NCI-H524 treated with DMSO at 0.1 percent for 48 hours (cell line): ENCODE measurements at places on chromosomes 16 and 17.
A peak's percentile ranks its signal among the peaks of the same experiment; 100 is the strongest.

- peak; percentile 57 for DNase-seq
Measured at GRCh38 chr17:75457047-75457654, 716 bp downstream of the TMEM94 start.

DNA sequence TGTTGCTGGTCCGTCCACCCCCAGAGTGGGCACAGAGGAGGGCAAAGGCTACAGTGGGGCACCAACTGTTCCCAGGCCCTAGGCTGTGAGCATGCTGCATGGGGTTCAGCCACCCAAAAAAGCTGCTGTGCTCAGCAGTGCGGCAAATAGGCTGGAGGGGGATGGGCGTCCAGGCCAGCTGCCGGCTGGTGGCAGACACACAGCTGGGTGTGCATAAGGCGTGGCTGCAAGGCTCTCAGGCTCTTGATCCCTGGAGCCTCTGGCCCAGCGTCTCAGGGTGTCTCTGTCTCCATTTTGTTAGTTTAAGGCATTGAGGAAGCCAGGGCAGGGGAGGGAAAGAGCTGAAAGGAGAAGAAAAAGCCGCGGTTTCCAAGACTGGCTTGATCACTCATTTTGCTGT, 8.8 kb downstream of the RPL19 start:
- DNase-seq = peak; percentile 28

- DNase-seq = no peak
Measured at GRCh38 chr16:675884-676564, 553 bp downstream of the RHBDL1 start.

DNA sequence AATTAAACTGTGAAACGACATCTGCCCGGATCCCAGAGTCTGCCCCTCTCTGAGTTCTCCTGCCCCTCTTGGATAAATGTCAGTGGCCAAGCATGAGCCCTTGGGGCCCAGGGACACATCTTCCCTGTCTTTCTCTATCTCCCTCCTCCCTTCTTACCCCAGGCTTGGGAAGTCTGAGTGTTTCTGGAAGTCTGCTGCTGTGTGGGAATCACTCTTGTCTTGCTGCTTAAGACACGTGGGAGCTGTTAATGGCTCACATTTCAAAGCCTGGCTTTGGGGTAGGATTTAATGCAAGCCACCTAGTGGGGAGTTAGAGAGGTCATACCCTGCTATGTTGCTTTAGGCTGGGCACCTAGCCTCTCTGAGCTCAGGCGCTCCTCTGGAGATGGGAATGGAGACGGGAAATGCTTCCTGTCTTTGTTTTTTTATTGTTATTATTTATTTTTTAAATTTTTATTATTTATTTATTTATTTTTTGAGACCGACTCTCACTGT, 218.5 kb upstream of the CIBAR2 start:
- peak; percentile 90 for DNase-seq

- no peak for DNase-seq
Measured at GRCh38 chr17:66300956-66301355, 1.5 kb upstream of the PRKCA start.

DNA sequence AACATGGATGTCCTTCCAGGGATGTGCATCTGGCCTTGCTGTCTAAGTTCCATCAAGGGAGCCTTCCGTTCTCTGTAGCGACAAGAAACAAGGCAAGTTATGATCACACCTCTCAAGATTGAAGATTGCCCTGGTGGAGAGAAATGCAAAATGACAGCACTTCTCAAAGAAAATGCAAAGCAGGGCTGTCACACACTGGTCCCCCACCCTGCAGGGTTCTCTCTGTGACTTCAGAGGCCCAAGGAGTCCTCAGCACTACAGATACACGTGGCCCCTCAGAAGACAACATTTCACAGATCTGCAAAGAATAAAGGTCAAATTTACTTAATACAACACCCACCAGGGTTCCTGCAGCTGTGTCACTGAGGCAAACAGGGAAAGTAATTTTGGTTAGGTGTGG, 60.7 kb upstream of the TEX2 start:
- DNase-seq = no peak

DNA sequence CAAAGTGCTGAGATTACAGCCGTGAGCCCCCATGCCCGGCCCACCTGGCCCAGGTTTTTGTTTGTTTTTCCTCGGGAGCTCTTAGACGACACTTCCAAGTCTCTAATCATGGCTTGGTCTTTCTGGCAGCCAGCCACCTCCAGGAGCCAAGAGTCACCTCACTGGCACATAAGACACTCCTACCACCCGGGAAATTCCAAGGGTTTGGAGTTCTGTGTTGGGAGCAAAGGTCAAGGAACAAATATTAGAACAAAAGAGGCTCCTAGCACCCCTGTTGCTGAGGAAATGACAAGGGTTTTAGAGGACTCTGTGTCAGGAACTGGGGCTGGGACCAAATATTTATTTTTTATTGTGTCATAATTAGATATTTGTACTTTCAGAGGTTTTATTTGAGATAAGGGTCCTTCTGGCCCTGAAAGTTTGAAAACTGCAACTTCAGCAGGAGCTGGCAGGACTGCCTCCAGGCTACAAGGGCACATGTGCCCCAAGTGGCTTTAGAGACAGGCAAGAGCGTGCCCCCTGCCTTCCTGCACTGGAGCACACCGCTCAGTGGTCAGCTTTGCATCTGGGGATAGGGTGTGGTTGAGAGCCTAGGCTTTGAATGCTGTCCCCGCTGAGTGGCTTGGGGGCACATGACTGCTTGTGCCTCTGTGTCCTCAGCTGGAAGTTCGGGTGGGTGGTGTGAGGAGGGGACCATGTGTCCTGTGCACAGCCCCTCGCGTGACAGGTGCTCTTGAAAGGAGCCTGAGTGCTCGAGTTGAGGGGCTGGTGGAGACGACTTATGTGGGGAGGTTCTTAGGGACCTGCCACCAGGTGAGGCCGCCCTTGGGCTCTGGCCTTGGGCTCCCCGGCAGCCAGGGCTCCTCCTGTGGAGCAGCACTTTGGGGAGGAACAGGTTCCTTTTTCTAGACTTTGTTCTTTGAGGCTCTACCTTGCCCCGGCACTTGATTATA, 29.7 kb downstream of the MGRN1 start:
- DNase-seq = no peak

- DNase-seq = no peak
Measured at GRCh38 chr16:56197192-56197992, 6.1 kb downstream of the GNAO1 start.

- DNase-seq = no peak
Measured at GRCh38 chr17:31544186-31544585, 152.7 kb downstream of the RAB11FIP4 start.

- no peak for DNase-seq
Measured at GRCh38 chr17:58667934-58668597, 23.8 kb downstream of the TEX14 start.

GRCh38 chr17:77341069-77341541, 200.3 kb downstream of the SEC14L1 start:
- DNase-seq = no peak

DNA sequence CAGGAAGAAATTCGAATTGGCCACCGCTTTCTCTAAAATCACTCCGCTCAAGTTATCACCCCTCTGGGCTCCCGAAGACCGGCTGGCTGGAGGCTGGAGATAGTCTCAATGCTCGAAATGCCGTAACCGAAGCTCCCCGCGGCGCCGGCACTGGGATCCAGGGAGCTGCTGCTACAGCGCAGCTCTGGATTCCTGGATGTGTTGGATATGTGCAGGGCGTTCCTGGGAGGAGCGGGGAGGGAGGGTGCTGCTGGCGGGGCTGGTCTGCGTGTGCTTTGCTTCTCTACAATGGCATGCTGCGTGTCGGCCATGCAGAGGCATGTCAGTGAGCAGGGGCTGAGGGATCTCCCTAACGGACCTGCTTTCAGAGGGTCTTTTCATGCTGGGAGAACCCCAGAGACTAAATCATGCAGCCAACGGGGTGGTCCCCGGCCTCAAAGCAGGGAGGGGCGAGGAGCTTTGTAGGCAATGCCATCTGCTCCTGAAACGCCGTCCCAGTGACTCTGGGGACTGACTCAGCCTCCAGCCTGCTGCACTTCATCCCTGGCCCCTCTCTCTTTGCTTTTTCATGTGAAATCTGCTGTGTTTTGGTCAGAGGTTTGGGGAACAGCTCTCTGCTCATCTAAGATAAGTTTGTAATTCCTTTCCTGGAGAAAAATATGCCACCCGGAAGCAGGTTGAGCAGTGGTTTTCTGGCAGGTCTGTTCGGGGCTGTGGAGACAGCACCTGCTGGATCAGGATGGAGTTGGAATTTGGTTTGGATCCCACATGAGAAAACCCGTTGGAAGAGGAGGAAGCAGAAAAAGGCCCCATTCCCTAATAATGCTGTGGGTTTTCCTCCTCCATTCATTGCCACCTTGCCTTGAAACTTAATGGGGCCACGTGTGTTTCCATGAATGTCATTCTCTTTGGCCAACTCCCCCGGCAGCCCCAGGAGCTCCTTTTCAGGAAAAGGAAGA, 311.4 kb downstream of the SEC14L1 start:
- DNase-seq = peak; percentile 83

DNA sequence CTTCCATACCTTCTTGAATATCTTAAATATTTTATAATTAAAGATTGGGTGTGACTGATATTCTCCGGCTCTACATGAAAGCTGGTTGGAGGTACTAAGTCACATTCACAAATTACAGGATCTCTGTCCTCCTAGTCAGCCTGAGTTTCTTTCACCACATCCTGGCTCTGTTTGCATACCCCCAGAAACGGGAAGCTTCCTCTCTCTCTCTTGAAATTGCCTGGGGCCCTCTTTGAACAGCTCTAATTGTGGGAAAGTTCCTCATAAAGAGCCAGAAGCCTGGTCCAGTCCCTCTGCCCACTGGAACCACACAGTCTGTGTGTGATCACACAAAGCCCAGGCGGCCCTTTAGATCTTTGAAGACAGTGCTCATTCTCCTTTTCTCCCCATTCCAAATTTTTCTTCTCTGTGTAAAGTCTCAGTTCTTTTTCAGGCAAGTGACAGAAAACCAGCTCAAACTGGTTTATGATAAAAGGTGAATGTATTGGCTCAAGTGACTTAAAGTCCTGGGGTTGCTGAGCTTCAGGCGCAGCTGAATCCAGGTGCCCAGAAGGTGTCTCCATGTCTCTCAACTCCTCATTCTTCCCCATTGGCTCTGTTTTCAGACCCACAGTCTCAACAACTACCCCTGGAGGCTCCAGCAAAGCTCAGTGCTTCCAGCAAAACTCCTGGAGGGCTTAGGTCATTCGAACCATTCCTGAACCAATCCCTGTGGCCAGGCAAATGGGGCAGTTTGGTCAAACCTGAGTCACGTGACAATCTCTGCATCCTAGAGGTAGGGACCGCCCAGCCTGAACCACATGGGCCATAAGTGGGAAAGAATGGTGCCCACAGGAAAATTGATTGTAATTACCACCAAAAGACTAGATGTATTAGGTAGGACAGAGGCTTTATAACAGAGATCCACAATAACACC, 8.5 kb upstream of the RAI1 start:
- no peak for DNase-seq

GRCh38 chr17:77572065-77572601, 386.4 kb upstream of the TNRC6C start:
- no peak for DNase-seq

DNA sequence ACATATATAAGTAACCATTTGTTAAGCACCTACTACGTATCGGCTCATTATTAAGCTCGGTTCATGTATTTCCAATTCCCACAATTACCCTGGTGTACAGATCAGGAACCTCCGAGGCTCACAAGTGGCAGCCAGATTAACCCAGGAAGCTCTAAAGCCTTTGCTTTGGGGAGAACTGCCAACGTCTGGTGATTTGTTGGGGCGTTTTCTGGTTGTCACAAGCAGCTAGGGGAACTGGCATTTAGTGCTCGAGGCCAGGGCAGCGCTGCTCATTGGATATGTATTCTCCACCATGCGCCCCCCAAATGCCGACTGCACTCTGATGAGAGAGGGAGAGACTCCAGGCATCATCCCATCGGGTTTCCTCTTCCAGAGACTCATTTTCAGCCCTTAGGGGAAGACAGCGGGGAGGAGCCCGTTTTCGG, 541 bp downstream of the ZNF18 start:
- DNase-seq = peak; percentile 11

DNA sequence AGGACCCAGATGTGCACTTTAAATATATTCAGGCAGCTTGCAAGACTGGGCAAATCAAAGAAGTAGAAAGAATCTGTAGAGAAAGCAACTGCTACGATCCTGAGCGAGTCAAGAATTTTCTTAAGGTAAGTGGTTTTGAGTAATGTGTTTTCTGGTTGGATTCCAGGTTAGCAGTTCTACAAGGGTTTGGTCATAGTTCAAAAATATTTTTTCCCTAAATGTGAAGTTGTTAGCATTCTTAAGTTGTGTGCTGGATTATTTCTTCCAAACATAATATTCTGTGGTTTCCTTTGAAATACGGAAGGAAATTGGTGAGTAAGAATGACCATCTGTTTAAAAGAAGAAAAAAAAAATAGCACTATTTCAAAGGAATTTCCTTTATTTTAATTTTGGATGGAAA, 38.4 kb downstream of the PTRH2 start:
- no peak for DNase-seq

DNA sequence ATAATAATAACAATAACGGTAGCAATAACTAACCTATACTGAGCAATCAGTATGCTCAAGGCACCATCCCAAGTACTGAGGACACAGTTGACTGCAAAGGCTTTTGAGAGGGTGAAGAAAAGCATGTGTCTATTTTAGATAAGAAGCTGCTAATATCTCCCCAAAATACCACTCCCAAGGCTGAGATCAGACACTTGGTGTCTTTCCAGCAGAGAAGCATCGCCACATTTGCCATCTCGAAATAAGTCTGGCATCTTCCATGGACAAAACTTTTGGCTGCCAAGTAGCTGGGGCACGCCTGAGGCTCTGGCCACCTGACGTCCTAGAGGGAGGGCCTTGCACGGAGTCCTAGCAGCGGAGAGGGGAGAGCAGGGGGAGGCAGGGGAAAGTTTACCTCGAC, 39.0 kb downstream of the ZNF423 start:
- DNase-seq = no peak

GRCh38 chr17:76085731-76086366, 6.9 kb downstream of the ZACN start:
- no peak for DNase-seq

DNA sequence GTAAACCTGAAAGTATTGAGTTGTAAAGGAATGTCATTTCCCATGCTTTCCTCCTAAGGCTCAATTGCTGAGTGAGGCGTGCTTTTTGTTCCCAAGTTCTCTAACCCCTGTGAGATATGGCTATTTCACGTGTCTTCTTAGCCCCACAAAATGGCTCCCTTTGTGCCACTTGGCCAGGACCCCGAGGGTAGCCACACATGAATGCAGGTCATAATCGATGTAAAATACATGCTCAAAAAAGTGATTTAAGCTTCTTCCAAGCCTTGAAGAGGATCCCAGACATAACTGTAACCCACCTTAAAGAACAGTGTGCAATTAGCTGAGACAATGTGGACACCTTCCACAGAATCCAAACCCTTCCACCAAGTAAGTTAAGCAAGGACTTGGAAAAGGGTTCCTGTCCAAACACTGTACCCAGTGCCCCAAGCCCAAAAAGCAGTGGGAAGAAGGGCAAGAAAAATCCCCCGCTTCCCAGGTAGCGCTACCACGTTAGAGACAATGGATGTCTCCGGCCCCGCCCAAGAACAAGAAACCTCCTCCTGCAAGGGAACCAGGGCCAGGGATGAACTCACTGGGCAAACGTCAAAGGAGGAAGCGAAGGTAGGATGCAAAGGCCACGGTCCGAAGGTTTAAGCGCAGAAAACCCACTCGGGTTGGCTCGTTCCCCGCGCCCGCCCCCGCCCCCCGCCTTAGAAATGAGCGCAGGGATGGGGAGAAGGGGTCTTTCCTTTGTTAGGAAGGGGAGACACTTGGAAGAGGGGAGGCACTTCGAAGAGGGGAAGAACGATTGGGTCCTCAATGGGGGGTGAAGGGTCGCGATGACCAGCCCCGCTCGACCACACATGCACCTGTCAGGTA, 1.2 kb downstream of the JPT1 start:
- peak; percentile 18 for DNase-seq

- no peak for DNase-seq
Measured at GRCh38 chr16:51839727-51840462, 688.8 kb upstream of the SALL1 start.
